Naive B cell (primary cell): ENCODE measurements at places on chromosomes 6 and 20. TPM values are rescaled to one million over a fixed set of nuclear protein-coding genes. Genes with fewer than 3 reads are reported as not detected.

KATNA1 gene
- polyA plus RNA-seq, result 25.5 TPM

METTL24 gene
- not detected for polyA plus RNA-seq

TNFRSF21 gene
- 1.1 TPM for polyA plus RNA-seq

CCN5 gene
- not detected for polyA plus RNA-seq

CRYBG1 gene
- 13.0 TPM for polyA plus RNA-seq

GLP1R gene
- polyA plus RNA-seq, result not detected

MUC21 gene
- not detected for polyA plus RNA-seq

SLC35F1 gene
- polyA plus RNA-seq, result not detected

- peak overlapping the region; percentile 2 for H3K27ac ChIP-seq
- peaks cover 22% of the 10 kb centered on the region for H3K4me1 ChIP-seq
- DNase-seq, result peak; percentile 22
- no peaks in the 10 kb centered on the region for H3K36me3 ChIP-seq
Measured at GRCh38 chr6:135280375-135281136, 99.4 kb downstream of the MYB start.

DNA sequence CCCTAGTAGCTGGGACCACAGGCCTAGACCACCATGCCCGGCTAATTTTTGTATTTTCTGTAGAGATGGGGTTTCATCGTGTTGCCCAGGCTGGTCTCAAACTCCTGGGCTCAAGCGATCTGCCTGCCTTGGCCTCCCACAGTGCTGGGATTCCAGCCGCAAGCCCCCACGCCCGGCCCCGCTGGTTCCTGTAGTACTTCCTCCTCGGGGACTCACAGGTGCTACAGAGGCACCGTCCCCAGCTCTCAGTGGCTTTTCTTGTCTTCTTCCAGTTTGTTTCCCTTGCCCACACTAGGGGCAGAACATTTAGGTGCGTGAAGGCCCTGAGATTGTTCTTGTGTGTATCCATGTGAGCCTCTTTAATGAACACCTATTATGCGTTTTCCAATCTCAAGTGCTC, 773 bp upstream of the ZBP1 start:
- peaks cover 69% of the 10 kb centered on the region for H3K4me1 ChIP-seq
- peak overlapping the region; percentile 99 for H3K27ac ChIP-seq
- H3K27me3 ChIP-seq, result no peaks in the 10 kb centered on the region
- H3K36me3 ChIP-seq, result peaks cover 13% of the 10 kb centered on the region

GRCh38 chr6:124073820-124074587, 270.3 kb downstream of the NKAIN2 start:
- H3K4me1 ChIP-seq, result no peaks in the 10 kb centered on the region
- no peak overlapping the region for H3K27ac ChIP-seq
- DNase-seq, result no peak

- no peaks in the 10 kb centered on the region for H3K27me3 ChIP-seq
- peak overlapping the region; percentile 88 for H3K27ac ChIP-seq
- H3K36me3 ChIP-seq, result no peaks in the 10 kb centered on the region
Measured at GRCh38 chr20:17895641-17896171, 72.9 kb downstream of the SNX5 start.

- H3K36me3 ChIP-seq, result no peaks in the 10 kb centered on the region
- H3K4me1 ChIP-seq, result no peaks in the 10 kb centered on the region
- peaks cover 40% of the 10 kb centered on the region for H3K27me3 ChIP-seq
- DNase-seq, result no peak
- H3K4me3 ChIP-seq, result no peak overlapping the region
- no peak overlapping the region for H3K27ac ChIP-seq
Measured at GRCh38 chr20:22489626-22490286, 94.6 kb downstream of the FOXA2 start.

DNA sequence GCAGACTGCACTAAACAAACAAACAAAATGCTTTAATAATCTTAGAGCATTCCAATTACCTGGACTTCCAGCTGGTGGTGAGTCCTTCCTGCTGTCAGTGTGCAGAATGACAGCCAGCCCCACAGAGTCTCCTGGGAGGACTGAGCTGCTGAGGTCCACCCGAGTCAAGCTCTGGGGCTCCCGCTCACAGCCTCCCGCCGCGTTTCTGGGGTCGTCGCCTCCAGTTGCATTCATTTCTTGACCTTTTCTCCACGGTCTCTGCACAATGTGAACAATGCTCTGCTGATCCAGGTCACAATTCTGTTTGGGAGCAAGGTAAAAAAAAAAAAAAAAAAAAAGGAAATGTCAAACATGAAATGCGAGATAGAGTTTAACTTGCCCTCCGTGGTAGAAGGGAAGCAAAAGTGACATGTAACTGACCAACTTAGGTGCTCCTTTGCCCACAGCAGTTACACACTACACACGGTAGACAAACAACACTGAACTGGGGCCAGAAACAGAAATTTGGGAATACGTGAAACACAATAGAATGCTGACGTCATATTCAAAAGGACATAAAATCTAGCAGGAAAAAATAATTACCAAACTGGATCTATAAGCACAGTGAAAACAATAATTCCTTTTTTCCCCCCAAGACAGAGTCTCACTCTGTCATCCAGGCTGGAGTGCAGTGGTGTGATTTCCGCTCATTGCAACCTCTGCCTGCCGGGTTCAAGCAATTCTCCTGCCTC, 464.9 kb downstream of the PRKN start:
- no peak overlapping the region for H3K4me3 ChIP-seq
- DNase-seq, result no peak
- no peak overlapping the region for H3K27ac ChIP-seq
- no peaks in the 10 kb centered on the region for H3K4me1 ChIP-seq
- H3K36me3 ChIP-seq, result peaks cover 10% of the 10 kb centered on the region
- no peaks in the 10 kb centered on the region for H3K27me3 ChIP-seq

GRCh38 chr6:2502096-2502997, 248.4 kb downstream of the MYLK4 start:
- H3K27ac ChIP-seq, result no peak overlapping the region
- DNase-seq, result no peak
- H3K36me3 ChIP-seq, result no peaks in the 10 kb centered on the region
- H3K4me1 ChIP-seq, result no peaks in the 10 kb centered on the region
- H3K27me3 ChIP-seq, result peaks cover 39% of the 10 kb centered on the region

DNA sequence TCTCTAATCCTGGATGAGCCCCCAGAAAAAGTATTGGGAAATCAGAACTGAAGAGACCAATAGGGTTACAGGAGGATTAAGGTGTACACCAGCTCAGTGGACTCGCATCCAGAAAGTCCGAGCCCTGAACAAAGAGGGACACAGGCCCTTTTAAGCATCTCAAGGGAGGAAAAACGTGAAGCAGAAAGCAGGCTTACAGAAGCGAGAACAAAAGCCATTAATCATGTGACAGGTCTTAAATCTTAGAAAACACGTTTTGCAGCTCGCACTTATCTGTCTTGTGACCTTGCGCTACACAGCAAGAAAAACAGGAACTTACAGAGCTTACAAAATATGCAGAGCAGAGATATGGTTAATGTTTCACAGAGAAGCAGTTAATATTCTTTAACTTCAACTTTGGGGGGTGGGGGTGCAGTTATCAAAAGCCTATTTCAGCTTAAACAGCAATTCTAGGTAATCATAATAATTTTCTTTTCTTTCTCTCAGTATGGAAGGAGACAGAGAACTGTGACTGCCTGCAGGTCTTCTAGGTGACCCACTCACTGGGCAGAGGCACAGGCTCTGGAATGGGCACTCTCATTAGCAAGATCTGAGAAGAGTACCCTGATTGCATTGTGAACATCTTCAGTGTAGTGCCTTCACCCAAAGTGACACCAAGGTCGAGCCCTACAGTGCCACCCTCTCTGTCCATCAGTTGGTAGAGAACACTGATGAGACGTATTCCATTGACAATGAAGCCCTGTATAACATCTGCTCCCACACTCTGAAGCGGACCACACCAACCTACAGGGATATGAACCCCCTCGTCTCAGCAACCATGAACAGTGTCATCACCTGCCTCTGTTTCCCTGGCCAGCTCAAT, 65.0 kb upstream of the MOCS1 start:
- H3K36me3 ChIP-seq, result peaks cover 35% of the 10 kb centered on the region
- no peak overlapping the region for H3K4me3 ChIP-seq
- H3K27ac ChIP-seq, result no peak overlapping the region
- DNase-seq, result no peak
- H3K27me3 ChIP-seq, result peaks cover 17% of the 10 kb centered on the region
- H3K4me1 ChIP-seq, result no peaks in the 10 kb centered on the region

DNA sequence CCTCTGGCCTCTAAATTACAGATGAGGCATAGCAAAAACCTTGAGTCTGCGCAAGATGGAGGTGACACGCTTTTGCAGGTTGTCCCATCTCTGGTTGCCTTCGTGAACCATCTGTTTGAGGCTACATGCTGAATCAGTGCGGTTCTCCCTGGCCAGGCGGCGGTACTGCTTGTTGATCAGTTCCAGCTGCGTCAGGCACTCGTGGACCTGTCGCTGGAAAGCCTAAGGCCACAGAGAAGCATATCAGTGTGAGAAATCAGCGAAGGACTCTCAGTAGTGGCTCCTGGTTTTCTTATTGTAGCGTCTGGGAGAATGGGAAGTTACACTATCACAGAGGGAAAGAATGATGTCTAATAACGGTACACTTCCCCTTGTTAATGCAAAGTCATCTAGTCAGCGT, 344.4 kb downstream of the ESR1 start:
- H3K36me3 ChIP-seq, result peaks cover 39% of the 10 kb centered on the region
- H3K4me3 ChIP-seq, result no peak overlapping the region
- H3K27ac ChIP-seq, result peak overlapping the region; percentile 28
- H3K27me3 ChIP-seq, result no peaks in the 10 kb centered on the region

GRCh38 chr20:57567471-57568079, 6.7 kb downstream of the PCK1 start:
- DNase-seq, result no peak
- H3K27me3 ChIP-seq, result peaks cover 57% of the 10 kb centered on the region
- no peak overlapping the region for H3K4me3 ChIP-seq
- no peaks in the 10 kb centered on the region for H3K4me1 ChIP-seq
- no peak overlapping the region for H3K27ac ChIP-seq
- H3K36me3 ChIP-seq, result no peaks in the 10 kb centered on the region

DNA sequence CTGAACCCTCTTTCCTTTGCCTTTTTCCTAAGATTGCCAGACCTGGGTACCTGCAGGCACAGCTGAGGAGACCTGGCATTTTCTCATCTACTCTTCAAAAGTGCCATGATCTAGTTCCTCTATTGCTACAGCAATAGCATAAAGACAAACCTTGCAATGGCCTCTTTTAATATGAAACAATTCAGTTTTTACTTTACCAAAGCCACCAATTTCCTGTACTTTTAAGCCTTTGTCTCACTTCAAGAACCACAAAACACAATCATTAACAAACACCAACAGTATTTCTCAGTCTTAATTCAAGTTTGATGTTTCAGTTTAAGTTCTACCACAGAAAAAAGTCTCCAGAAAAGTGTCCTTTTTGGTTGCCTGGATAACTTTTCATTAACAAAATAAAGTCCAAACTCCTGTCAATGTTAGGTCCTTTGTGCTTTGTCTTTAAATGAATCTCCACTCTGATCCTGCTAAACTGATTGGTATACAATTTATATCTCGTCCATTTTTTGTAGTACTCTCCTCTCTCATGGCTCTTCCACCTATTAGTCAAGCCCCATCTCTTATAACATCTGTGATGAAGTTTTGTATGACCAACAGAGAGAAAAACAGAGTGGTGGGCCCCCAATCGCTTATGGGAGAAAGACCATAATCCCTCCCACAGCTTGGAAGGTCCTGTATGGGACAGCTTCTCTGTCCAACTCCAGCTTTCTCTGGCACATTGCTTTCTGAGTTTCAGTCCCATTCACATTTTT, 50.5 kb upstream of the THEMIS start:
- H3K36me3 ChIP-seq, result no peaks in the 10 kb centered on the region
- H3K27ac ChIP-seq, result peak overlapping the region; percentile 97
- DNase-seq, result no peak

- no peak overlapping the region for H3K27ac ChIP-seq
- DNase-seq, result no peak
- no peaks in the 10 kb centered on the region for H3K4me1 ChIP-seq
- no peaks in the 10 kb centered on the region for H3K27me3 ChIP-seq
Measured at GRCh38 chr6:166578536-166579236, 7.8 kb downstream of the RAMACL start.

DNA sequence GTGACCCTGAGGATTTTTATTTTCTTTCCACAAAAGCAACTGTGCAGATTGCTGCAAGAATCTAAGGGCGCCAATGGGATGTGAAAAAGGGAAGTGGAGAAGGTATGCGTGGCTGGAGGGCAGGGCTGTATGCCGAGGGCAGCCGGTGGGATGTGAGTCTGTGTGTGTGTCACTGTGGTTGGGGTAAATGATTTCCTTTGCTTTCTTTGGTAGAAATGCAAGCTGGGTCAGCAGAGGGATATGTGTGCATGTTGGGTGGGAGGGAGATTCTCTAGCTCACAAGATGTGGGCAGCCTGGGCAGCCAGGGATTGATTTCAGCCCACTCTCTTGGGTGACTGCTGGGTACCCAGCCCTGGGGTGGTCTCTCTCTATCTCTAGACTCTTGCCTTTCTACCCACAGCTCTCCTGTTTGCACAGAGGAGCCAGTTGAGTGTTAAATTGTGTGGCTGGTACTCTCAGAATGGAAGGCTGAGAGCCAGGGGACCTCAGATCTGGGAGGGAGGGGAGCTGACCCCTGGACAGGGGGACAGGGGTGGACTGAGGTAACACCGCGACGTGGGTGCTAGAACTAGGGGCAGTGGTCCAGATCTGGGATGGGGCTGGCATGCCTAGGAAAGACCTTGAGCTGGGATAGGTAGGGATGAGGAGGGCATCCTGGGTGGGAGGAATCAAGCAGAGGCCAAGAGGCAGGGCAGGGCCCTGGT, 136.8 kb upstream of the RNF24 start:
- no peaks in the 10 kb centered on the region for H3K36me3 ChIP-seq
- peaks cover 32% of the 10 kb centered on the region for H3K27me3 ChIP-seq
- H3K27ac ChIP-seq, result no peak overlapping the region
- DNase-seq, result no peak
- H3K4me3 ChIP-seq, result no peak overlapping the region

DNA sequence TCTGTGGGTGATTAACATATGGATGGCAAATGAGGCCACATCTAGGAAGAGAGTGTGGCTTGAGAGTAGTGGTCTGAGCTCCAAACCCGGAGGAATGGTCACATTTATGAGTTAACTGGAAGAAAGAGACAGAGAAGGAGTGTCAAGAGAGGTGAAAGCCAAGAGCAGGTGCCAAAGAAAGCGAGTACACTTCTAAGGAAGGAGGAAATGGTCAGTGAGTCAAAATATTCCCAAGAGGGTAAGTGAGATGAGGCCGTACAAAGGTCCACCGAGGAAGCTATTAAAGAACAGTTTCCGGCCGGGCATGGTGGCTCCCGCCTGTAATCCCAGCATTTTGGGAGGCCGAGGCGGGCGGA, 104.5 kb upstream of the RNF24 start:
- H3K4me3 ChIP-seq, result no peak overlapping the region
- H3K4me1 ChIP-seq, result peaks cover 12% of the 10 kb centered on the region
- no peak overlapping the region for H3K27ac ChIP-seq
- no peaks in the 10 kb centered on the region for H3K36me3 ChIP-seq

DNA sequence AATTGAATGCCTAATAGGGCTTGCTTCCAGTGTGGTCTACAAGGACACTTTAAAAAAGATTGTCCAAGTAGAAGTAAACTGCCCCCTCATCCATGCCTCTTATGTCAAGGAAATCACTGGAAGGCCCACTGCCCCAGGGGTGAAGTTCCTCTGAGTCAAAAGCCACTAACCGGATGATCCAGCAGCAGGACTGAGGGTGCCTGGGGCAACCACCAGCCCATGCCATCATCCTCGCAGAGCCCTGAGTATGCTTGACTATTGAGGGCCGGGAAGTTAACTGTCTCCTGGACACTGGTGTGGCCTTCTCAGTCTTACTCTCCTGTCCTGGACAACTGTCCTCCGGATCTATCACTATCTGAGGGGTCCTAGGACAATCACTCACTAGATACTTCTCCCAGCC, 411.5 kb downstream of the TENT5A start:
- DNase-seq, result no peak
- no peaks in the 10 kb centered on the region for H3K27me3 ChIP-seq
- no peak overlapping the region for H3K27ac ChIP-seq
- no peak overlapping the region for H3K4me3 ChIP-seq
